ENCODE measurements at places on chromosomes 2 and 18.

DNA sequence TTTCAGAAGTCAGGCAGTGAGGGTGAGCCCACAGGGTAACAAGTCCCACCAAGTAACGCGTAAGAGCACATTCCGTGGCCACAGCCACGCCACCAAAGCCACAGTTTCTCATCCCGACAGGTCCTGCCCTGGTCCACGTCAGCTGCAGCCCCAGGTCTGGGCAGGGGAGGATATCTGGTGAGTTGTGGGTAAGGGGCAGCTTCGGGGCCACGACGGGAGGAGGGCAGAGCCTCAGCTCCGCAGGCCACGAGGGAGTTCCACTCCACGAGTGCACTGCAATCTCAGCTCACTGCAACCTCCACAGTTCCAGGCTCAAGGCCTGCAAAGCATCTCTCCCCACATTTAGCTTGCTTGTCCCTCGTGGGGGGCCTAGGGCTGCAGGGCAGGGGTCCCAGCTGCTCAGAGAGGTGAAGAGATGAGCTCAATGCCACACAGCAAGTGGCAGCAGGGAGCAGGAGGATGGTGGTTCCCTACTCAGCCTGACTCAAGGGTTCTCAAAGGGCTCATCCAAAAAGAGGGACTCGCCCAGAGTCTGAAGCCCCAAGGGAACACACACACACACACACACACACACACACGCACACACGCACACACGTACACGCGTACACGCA, 12.5 kb downstream of the SNORC start:
- DNase-seq, result no peak

DNA sequence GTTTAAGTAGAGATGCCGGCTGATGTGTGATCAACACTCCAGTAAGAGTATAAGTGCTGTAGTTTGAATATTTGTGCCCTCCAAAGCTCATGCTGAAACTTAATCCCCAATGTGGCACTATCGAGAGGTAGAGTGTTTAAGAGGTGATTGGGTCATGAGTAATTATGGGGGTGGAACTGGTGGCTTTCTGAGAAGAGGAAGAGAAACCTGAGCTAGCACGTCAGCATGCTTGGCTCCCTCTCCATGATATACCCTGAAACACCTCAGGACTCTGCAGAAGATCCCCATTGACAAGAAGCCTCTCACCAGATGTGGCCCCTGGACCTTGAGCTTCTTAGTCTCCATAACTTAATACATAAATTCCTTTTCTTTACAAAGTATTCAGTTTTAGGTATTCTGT, 584.8 kb downstream of the TSN start:
- DNase-seq, result no peak

GRCh38 chr2:130729322-130730299, 741 bp downstream of the GPR148 start:
- no peak for DNase-seq

DNA sequence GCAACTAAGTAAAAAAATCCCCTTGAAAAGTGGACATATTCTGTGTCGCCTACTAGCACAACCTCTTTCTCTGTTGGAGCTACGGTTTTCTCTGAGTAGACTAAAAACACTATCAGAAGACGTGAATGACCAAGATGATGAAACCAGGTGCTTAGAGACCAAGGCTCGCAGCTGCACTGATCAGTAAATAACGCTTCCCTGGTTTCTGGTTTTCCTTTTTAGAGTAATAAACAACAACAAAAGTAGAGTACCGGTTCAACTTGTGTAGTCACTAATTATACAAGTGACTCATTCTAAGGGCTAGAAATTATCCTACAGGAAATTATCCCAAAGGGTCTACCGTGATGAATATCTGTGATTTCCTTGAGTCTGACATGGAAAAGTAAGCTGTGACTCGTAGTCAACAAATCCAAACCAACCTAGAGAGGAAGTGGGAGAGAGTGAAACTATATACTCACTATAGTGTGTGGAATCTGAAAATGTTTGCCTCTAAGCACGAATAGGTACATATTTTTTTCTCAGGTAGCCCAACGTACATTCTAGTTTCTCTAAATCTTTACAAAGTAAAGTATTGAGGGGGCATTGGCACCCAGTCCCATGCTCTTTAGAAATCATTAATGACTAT, 17.8 kb downstream of the RASGRP3 start:
- DNase-seq, result no peak

DNA sequence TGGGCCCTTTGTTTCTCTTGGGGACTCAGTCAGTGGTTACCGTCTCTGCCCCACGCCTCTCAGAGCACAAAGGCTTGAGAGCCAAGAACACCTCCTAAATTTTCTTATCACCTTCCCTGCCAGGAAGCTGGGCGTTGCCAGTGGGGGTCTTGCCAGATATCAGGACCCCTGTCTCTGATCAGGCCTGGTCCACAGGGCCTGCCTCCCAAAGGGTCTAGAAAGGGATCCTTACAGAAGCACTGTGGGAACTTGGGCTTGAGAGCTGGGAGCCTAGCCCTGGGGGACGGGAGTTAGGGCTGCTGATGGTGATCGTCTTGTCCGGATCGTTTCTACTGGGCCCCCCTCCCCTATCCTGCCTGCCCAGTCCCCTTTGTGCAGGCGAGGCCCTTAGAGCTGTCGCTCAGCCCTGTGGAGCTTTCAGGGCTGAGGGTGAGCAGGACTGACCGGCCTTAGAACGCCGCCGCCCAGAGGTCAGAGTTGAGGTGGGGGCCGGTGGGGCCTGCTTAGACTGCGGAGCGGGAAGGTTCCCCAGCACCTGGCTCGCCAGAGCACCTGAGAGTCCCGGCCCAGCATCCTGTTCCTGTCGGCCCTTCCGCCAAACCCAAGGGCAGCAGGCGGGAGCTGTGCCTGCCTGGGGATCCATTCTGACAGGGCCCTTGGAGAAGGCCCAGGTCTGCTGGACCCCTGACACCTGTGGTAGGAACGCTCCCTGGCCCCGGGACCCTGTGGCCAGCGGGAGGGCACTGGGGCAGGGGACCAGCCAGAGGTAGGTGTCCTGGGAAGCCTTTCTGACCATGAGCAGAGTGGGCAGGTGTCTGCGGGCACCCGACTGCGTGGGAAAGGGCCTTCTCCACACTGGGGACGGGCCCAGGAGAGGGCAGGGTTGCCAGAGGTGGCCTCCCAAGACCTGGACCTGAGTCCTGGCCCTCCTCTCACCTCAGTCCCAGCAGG, 956 bp downstream of the ESPNL start:
- DNase-seq, result no peak

- no peak for DNase-seq
Measured at GRCh38 chr2:39739386-39739785, 39.7 kb downstream of the THUMPD2 start.

GRCh38 chr2:188142636-188143295, 148.9 kb upstream of the GULP1 start:
- DNase-seq, result no peak

- DNase-seq, result no peak
Measured at GRCh38 chr2:460861-461260, 173.0 kb upstream of the ALKAL2 start.

- DNase-seq, result no peak
Measured at GRCh38 chr2:68537011-68537410, 69.6 kb downstream of the APLF start.

DNA sequence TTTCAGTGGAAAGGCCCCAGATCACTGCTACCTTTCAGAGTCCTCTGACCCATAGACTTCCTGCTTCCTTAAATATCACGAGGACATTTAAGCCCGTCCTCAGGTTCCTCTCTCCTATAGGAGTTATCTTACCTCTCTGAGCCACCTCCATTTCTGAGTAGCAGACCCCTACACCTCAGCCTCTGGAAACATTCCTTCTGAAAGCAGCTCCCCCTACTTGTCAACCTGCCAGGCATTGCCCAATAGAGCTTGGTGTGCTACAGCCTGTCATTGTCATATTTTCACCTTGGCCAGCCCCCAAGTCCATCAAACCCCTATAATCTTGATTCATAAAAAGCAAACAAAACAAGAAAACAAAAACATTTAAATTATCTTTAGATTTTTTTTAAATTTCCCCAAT, 717.9 kb upstream of the SLC8A1 start:
- DNase-seq, result no peak

DNA sequence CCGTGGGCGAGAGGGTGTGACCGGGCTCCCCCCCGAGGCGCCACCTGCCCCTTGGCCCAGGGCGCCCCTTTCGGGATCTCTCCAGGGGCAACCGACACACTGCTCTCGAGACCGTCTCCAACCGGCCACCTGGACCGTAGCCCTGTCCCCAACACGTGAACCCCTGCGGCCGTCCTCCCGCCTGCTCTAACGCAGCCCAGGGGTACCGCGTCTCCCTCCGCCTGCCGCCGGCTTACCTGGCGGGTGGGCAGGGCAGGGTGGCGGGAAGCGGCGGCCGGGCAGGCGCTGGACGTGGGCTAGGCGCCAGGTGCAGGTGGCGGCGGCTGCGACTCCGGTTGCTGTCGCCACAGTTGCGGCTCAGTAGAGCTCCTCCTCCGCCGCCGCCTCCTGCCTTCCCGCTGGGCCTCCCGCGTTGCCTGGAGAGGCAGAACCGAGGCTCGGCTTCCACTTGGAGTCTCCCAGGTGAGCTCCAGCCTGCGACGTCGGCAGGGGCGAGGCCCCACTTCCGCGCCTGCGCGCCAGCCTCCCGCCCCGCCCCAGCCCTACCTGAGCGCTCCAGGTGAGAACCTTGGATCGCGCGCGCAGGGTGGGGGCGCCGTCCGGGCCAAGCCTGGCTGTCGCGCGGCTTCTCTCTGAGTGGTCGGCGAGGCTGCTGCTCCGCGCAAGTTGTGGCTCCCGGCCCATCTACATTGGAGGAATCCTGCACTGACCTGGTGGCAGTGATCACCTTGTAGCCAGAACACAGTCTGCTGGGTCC, at the start of gene GALNT3:
Gene GALNT3 (minus strand): TSS at position 469 of the 757 bp plus-strand sequence. CDS start 23,547 bp downstream, outside the sequence.
- no peak for DNase-seq

DNA sequence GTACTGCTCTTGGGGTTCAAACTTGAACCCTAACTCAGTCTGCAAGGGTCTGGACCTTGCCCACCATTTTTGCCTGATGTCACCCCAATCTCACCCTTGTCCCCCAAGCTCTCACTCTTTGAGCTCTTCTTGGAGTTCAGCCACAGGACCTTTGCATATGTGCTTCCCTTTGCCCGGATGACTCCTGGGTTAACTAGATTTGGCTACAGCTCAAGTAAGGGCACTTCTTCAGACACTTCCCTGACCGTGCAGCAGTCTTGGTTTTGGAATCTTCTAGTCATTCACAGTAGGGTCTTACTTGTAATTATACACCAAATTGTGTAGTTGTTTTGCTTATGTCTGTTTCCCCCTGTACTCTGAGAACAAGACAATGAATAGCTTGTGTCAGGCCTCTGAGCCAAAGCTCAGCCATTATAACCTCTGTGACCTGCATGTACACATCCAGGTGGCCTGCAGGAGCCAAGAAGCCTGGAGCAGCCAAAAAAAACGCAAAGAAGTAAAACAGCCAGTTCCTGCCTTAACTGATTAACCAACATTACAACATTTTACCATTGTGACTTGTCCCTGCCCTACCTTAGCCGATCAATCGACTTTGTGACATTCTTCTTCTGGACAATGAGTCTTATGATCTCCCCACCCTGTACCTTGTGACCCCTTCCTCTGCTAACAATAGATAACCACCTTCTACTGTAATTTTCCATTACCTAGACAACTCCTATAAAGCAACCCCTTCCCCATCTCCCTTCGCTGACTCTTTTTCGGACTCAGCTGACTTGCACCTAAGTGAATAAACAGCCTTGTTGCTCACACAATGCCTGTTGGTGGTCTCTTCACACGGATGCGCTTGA, 1.0 kb upstream of the MOGAT1 start:
- DNase-seq, result no peak

- no peak for DNase-seq
Measured at GRCh38 chr2:46849046-46849715, 66.4 kb downstream of the MCFD2 start.

GRCh38 chr2:168443818-168444217, 12.3 kb upstream of the CERS6 start:
- DNase-seq, result no peak

DNA sequence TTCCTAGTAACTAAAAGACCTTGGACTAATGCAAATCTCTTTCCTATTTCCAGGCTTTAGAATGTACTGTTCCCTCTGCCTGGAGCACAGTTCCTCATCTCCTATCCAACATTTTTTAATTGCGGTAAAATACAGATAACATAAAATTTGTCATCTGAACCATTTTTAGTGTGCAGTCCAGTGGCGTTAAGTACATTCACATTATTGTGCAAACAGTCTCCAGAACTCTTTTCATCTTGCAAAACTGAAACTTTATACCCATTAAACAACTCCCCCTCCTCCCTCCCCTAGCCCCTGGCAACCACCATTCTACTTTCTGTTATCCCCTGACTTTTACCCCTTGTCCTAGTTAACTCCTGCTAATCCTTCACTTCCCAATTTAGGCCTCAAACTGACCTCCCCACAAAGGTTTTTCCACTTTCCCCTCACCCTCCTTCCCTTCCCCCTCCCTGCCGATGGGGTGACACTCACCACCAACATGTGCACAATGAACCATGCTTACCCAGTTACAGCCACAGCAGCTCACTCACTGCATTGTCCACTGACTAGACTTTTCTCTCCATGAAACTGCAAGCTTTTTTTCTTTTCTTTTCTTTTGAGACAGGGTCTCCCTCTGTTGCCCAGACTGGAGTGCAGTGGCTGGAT, 54.8 kb downstream of the KIAA2012 start:
- no peak for DNase-seq

DNA sequence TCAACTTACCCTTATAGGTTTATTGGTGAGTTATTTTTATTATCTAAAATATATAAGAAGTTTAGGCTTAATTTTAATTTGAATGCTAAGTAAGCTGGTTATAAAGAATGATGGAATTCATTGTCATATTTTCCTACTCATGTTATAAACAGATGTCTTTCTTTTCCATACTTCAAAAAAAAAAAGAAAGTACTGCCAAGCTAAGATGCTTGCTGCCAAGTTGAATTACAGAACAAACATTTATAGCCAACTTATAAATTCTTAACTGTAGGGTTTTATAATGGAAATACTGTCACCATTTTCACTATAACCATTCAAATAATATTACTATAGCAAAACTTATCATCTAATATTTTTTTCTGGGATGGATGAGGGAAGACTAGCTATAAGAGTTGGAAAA, 676.0 kb downstream of the NRXN1 start:
- DNase-seq, result no peak

Measured in left renal cortex interstitium (tissue), 4 donors.